ENCODE measurements at places on chromosomes 11 and 22. TPM values are rescaled to one million over a fixed set of nuclear protein-coding genes. Genes with fewer than 3 reads are reported as not detected.

The RIBC2 gene
- 8.7 TPM for polyA plus RNA-seq

The KLHL35 gene
- polyA plus RNA-seq: 1.1 TPM

The OR52N2 gene
- 0.15 TPM for polyA plus RNA-seq

The ACR gene
- polyA plus RNA-seq: 0.37 TPM

The DPAGT1 gene
- 45.2 TPM for polyA plus RNA-seq

The THY1 gene
- 42.0 TPM for polyA plus RNA-seq

The OR5A1 gene
- polyA plus RNA-seq: not detected

The BTBD10 gene
- 40.0 TPM for polyA plus RNA-seq

The SLC29A2 gene
- polyA plus RNA-seq: 12.0 TPM

The CRACR2B gene
- polyA plus RNA-seq: 13.6 TPM

DNA sequence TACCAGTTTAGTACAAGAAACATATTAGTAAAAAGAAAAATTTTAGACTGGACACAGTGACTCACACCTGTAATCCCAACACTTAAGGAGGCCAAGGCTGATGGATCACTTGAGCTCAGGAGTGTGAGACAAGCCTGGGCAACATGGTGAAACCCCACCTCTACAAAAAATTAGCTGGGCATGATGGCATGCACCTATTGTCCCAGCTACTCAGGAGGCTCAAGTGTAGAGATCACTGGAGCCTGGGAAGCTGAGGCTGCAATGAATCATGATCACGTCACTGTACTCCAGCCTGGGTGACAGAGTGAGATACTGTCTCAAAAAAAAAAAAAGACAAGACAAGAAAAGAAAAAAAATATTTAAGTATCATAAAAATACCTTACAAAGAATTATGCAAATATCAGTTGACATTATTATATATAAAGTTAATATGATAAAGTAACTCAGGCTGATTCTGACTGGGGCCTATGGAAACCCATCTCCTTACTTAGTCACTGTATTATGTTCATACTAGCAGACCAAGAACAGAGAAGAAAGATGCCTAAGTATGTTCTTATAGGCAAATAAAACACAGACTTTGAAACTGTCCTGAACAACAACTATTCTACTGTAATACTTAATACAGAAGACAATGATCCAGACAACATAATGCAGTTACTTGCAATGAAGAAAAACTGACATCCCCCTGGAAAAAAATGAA is 27.3 kb downstream of the FAM168A start:
- no peak for DNase-seq

GRCh38 chr11:96335388-96335787 is 7.6 kb downstream of the MAML2 start:
- DNase-seq: peak; percentile 60

DNA sequence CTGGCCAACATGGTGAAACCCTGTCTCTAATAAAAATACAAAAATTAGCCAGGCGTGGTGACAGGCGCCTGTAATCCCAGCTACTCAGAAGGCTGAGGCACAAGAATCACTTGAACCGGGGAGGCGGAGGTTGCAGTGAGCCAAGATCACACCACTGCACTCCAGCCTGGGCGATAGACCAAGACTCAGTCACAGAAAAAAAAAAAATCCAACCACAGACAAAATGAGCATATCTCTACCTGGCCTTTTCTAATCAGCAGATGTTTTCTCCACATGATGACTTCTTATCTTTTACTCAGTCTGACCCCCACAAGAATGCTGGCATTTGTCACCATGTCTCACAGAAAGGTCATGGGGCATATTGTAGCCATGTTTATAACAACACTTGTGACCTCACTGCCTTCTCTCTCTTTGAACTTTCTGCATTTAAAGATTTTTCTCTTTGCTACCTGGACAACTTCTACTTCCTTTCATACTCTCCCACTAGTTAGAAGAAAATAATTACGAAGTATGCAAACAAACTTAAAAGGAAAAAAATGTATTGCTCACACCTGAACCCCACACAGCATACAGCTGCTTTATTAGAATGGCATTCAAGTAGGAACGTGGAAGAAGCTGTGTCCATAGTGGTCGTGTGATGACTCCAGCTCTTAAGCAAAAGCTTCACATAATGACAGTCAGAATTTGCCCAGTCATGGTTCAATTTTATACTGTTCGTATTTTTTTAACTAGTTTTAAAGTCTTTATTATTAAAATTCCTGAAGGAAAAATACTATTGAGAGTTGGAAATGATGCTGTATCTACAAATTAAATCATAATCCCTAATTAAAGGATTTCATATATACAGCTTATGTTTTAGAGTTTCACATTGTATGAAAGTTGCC is 65.4 kb downstream of the ZC3H12C start:
- DNase-seq: no peak

DNA sequence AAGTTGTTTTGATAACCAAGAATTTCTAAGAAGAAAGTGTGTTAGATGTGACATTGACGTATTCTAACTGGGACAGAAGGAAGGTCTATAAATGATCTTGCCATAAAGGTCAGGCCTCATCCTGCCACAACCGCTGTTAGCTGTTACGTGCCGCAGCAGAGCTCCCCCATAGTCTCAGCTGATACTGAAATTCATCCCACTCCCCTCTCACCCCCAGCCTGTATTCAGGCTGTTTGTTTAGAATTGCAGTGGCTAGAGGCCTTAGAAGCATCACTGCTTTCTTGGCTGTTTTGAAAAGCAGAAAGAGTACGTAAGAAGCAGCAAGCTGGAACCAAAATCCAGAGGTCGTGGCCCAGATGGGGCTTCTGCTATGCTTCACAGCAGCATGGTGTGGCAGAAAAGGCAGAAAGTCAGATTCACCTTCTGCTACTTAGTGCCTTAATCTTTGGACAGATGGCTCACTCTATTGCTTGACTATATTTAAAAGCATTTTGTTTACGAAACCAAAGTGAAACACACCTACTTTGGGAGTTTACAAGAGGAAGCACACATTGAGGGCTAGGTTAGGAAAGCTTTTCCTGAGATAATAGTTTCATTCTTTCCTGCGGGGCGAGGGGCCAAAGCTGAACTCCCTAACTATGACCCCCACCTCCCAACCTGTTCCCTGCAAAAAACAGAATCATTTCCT is 950 bp upstream of the LAYN start:
- no peak for DNase-seq

GRCh38 chr22:20912494-20912893 is 4.7 kb upstream of the CRKL start:
- no peak for DNase-seq

GRCh38 chr11:96230686-96231085 is 112.3 kb downstream of the MAML2 start:
- no peak for DNase-seq

DNA sequence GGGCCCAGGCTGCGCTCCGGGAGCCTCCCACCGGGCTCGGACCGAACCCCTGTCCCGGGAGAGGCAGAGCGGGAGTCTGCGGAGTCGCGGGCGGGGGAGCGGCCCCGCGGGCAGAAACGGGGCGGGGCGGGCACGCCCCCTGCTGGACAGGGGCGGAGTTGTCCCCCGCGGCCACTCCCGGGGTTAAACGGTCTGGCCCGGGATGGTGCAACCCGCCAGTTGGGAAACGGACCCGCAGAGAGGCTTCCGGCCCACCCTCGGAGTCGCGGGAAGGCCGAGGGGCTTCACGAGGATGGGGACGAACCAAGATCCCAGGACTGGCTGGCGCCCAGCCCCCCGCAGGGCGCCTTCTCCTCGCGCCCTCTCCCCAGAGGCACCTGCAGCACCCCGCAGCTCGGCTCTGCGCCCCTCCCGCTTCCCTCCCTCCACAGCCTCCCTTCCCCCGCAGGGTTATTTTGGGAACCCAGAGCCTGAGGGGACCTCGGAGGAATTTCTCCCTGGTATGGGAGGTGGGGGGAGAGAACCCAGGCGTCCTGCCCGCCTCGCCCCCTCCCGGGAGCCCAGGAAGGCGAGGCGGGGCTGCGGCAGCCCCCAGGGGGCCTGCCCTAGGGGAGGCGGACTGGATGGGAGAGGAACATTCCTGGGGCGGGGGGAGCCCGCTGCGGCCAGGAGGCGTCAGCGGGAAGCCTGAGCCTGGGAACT is 902 bp downstream of the RASGRP2 start:
- DNase-seq: no peak

GRCh38 chr11:71962428-71963038 is 33.7 kb downstream of the RNF121 start:
- no peak for DNase-seq

- no peak for DNase-seq
Measured at GRCh38 chr11:3627291-3627690, 14.5 kb downstream of the ART5 start.

DNA sequence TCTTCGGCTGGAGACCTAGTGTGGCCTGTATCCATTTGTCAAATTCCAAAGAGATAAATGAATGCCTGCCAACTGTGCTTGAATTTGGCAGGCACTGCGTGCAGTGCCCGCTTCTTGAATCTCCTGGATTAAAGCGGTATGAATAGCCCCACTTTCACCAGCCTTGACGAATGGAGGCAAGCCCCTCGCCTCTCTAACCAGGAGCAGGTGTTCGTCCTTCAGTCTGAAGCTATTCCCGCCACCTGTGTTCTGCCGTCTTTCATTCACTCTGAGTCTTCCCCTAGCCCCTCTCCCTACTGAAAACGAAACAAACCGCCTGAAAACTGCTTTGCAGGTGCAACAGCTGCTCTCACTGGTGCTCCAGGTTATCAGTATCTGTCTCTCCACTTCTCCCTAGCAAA is 11.2 kb downstream of the NLRP14 start:
- DNase-seq: no peak

DNA sequence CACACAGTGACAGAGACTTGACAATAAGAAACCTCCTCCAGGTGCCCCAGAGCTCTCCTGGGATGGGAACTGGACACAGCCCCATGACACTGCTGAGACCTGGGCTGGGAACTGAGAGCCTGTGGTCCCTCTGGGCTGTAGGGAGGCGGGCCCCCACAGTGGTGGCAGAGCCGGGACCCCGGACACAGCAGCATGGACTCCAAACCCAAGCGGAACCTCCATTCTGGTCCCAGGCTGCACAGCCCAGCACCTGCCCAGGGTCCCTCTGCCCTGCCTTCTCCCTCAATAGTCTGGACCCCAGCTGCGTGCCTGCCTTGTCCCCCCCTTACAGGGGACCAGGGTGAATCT is 8.4 kb upstream of the APOBEC3H start:
- no peak for DNase-seq

DNA sequence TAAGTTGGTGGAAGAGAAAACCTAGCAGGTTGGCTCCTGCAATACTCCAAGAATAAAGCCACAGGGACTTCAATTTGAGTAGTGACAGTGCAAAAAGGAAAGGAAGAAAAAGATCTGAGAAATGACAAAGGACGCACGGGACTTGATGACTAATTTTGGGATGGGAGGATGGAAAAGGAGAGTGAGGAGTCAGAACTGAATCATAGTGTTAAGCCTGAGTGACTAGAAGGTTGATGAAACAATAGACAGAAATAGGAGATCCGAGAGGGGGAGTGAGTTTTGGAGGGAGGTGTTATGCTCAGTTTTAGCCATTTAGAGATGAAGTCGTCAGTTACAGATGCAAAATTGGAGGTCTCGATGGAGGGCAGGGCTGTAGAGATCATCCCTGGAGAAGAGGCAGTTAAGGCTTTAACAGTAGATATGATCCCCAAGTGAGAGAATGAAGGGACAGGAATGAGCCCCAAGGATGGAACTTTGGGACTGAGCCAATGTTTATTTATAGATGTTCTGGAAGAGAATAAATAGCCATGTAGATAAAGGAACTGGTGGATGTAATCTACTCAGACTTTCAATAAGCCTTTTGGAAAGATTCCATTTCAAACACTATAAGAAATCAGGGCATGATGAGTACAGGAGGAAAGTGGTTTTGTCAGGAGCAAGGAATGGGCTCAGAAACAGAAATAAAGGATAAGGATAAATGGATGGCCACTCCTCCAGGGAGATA is 108.9 kb upstream of the NCAM1 start:
- DNase-seq: no peak

GRCh38 chr11:64848214-64848825 is 3.9 kb upstream of the CDC42BPG start:
- no peak for DNase-seq

DNA sequence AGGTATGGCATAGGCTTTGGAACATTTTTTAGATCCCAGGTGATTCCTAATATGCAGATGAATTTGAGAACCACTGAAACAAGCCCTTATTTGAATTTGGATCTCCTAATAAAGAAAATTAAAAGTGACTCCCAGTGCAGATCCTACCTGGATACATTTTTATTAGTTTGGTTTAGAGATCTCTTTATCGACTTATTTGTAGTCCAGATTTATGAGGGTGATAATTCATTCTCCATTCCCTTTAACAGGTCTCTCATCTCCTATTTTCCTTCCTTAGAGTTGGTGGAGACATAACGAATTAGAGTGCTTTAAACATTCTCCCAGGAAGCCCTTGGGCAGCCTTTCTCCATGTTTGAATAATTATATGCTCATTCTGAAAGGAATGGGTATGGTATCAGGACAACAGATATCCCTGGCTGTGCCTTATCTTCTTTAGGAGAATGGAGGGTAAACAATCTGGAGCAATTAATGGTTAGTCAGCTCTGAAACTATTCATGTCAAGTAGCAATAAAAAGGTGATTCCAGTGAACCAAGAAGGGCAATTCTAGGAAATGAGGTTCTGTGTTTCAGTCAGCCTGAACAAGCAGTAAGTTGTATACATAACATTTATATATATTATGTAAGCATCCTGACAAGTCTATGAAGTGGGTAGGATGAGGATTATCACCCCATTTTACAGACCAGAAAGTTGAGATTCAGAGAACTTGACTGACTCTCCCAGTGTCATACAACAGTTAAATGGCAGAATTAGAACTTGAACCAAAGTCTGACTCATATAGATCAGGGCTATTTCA is 53.9 kb upstream of the RCE1 start:
- DNase-seq: no peak

DNA sequence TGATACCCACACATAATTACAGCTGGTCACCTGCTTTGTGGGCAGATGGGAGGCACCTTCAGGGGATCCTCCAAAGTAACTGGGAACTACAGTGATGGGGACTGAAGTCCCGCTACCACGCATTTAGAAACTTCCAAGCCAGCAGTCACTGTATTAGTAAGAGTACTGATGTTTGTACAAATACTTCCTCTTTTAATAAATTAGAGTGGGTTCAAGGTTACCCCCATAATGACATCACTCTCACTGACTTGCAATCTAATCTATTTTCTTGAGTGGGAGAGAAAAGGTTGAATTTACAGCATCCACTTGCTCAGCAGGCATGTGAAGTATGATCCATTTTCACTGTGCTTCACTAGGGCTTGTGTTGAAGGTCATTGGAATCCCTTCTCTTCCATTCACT is 72.1 kb upstream of the TIMP3 start:
- DNase-seq: no peak
